ENCODE measurements at places on chromosomes 5 and 9.

GRCh38 chr5:152938630-152939029 lies 533.6 kb upstream of the NMUR2 start:
- DNase-seq, result no peak

DNA sequence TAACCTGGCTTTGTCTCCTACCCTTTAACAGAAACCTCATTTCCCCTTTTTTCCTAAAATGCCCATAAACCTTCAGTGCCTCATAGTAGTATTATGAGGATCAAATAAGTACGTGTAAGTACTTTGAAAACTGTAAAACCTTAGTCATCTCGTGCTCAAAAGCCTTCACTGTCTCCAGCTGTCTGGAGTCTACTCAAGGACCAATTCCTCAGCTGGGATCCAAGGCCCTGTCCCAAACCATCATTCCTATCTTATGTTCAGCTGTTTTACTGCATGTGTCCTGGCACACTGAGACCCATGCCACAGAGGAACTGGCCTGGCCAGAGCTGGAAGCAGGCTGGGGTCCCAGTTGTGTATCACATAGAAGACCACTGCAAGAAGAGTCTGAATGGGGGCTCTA lies 15.9 kb downstream of the ADAMTSL1 start:
- no peak for DNase-seq

DNA sequence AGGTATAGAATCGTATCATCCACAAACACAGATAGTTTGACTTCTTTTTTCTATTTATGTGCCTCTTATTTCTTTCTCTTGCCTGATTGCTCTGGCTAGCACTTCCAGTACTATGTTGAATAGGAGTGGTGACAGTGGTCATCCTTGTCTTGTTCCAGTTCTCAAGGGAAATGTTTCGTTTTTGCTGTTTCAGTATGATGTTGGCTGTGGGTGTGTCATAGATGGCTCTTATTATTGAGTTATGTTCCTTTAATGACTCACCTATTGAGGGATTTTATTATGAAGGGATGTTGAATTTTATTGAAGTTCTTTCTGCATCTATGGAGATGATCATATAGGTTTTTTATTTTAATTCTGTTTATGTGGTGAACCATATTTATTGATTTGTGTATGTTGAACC lies 70.3 kb downstream of the ENC1 start:
- DNase-seq, result no peak

DNA sequence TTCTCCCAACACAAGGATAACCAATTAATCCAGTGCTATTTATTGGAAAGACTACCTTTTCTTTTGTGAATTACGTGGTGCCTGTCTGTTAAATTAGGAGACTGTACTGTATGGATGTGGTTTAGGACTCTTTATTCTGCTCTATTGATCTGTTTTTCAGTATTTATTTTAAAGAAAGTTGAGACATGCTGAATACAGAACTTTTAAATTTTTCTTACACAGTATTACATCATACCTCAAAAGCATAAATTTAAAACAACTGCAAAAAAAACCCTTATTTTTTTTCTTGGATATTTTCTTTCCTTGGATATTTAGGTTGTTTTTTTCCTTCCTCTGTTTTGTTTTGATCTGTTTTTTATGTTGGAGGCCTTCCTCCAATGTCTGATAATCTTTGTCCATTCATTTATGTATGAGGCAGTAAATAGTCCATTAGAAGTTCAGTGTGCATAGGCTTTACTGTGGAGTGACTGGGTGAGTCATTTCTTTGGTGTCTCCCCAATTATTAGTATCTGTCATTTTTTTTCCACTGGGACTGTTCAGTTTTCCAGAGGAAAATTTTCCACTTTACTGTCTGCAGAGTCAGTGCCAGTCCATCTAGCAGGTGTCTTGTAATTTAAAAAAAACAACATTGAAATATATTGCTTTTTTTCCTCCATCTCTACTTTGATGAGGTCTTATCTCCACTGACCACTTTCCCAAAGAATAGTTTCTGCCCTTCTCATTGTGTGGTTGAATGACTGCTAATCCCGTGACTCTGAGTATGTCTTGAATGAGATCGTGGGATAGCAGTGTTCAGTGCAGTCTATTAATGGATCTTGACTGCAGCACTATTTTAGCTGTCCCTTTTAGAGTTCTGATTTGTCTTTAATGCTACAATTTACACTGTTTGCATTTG lies 15.2 kb downstream of the CYSTM1 start:
- no peak for DNase-seq

- DNase-seq, result no peak
Measured at GRCh38 chr5:68196876-68197275, 18.7 kb upstream of the PIK3R1 start.

DNA sequence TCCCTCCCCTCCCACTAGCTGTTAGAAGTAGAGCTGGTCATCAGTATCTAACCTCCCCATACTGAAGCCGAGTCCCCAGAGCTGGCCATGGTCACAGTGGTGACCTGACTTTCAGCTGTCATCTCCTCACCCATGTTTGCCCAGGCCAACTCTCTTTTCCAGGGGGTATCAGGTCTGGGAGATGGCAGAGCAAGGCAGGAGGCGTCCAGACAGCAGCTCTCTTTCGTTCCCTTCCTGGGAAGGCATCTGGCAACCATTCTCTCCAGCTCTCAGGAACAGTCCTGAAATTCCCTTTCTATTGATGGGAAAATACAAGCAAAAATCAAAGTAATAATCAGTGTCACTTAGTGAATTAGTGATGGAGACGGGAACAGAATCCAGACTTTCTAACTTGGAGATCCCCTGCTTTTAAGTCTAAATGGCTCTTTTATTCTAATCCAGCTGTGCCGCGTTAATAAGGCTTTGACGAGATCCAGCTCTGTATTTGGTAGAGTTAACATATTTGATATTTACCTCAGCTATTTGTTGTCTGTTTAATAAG lies 21.3 kb upstream of the AOPEP start:
- no peak for DNase-seq
